A549 treated with Mapracorat at 1 μM for 4 hours (cell line): ENCODE measurements at places on chromosomes 1 and 21. TPM values are rescaled to one million over a fixed set of nuclear protein-coding genes. Genes with fewer than 3 reads are reported as not detected.

The B4GALT2 gene
- total RNA-seq = 49.9 to 72.4 TPM (median 69.2 TPM) in 5 replicates

The OR2L13 gene
- not detected in 5 replicates for total RNA-seq

The TMIGD3 gene
- not detected in 5 replicates for total RNA-seq

The SERPINC1 gene
- not detected in 5 replicates for total RNA-seq

The CD1E gene
- not detected in 5 replicates for total RNA-seq

The MAP3K21 gene
- 7.4 to 9.8 TPM (median 8.9 TPM) in 5 replicates for total RNA-seq

The RNF11 gene
- total RNA-seq = 20.7 to 43.9 TPM (median 28.1 TPM) in 5 replicates

The CASZ1 gene
- 1.6 to 2.8 TPM (median 1.9 TPM) in 5 replicates for total RNA-seq

The MYOG gene
- not detected in 5 replicates for total RNA-seq

The PIK3C2B gene
- total RNA-seq = 4.7 to 7.5 TPM (median 6.9 TPM) in 5 replicates

The NGF gene
- 1.0 to 1.7 TPM (median 1.3 TPM) in 5 replicates for total RNA-seq

The HES5 gene
- total RNA-seq = not detected in 5 replicates

The SPRR1A gene
- not detected in 5 replicates for total RNA-seq

The SLAMF7 gene
- 1.3 to 2.9 TPM (median 1.6 TPM) in 5 replicates for total RNA-seq

The ARHGEF16 gene
- total RNA-seq = 3.2 to 6.1 TPM (median 4.8 TPM) in 5 replicates

The UTS2 gene
- total RNA-seq = not detected in 5 replicates

The EPHB2 gene
- total RNA-seq = 32.5 to 44.1 TPM (median 39.5 TPM) in 5 replicates

The CCDC17 gene
- 0.14 to 0.36 TPM (median 0.28 TPM) in 5 replicates for total RNA-seq
